Kidney (tissue), 22 donors: ENCODE measurements at places on chromosomes 1 and 21. TPM values are rescaled to one million over a fixed set of nuclear protein-coding genes. Genes with fewer than 3 reads are reported as not detected.

PLPPR4 gene
- total RNA-seq, result 0.09 TPM

RORC gene
- 19.1 TPM for total RNA-seq

KRTAP11-1 gene
- total RNA-seq, result not detected

FAM72C gene
- 0.38 TPM for total RNA-seq

TEDDM1 gene
- total RNA-seq, result not detected

TMEM201 gene
- 13.2 TPM for total RNA-seq

TRABD2B gene
- total RNA-seq, result 62.0 TPM

RAB42 gene
- 3.3 TPM for total RNA-seq

C1orf210 gene
- total RNA-seq, result 21.1 TPM

KCNK1 gene
- total RNA-seq, result 10.7 TPM

IL20 gene
- total RNA-seq, result not detected

DNA sequence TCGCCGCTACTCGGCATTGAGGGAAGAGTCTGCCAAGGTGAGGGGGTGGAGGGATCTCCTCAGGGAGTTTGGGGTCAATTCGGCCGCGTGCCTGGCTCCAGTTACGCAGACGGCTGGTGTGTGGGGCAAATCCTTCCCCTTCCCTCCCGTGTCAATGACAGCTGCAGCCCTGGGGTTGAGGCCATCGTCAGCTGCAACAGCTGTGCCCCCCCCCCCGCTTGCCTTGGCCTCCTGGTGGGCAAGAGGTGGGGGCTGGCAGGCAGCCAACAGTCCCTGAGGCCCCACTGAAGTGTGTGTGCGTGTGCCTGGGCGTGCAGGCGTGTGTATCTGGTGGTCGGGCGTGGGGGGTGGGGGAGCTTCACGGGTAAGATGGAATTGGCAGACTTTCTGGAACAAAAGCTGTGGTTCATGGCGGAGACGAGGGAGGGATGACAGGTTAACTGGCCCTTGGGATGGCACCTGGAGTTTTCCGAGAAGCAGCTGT lies 25.6 kb downstream of the PPFIA4 start:
- DNase-seq, result peak; percentile 50

DNA sequence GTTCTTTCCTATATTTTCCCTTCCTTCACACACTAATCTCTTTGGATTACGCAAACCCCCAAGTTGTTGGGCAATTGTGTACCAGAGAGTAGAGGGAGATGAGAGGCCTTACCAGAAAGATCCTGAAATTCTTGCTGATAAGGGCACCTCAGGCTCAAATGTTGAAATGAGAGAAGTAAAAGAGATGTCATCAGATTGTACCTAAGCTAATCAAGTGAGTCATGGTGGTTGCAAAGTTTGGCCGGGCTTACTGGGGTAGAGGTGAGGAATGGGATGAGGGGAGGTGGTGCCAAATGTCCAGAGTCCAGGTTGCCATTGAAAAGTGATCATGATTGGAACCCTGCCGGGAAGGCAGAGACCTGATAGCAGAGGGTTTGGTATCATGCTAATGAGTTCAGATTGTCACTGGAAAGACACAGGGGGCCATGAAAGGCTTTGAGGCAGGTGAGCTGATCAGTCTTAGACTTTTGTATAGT lies 43.1 kb downstream of the OPTC start:
- DNase-seq, result no peak

DNA sequence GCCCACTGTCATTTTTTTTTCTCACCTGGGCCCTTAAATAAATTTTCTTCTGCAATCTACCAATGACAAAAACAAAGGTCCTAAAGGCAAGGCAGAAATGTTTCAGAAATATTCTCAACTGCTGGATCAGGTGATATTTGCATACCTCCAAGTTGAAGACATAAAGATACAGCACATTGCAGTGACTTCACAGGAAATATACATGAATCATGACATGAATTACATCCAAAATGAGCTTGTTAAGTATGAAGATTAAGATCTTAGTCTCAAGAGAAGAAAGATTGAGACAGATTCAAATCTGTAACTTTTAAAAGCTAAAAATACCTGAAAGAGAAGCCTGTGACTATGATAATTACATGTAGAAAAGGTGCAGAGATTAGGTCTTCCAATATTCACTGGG lies 207.8 kb downstream of the SIPA1L2 start:
- no peak for DNase-seq

DNA sequence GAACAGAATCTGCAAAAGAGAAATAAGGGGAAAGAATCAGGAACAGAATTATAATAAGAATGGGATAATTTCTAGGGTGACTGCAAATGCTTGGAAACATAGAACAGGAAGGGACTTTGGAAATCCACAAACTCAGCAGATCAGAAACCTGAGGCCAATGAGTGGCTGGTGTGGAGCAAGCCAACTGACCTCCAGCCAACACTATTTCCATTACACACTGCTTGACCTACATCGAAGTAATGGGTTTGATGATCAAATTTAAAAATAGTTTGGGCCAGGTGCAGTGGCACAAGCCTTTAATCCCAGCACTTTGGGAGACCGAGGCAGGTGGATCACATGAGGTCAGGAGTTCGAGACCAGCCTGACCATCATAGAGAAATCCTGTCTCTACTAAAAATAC lies 284.9 kb downstream of the GRIK1 start:
- no peak for DNase-seq

DNA sequence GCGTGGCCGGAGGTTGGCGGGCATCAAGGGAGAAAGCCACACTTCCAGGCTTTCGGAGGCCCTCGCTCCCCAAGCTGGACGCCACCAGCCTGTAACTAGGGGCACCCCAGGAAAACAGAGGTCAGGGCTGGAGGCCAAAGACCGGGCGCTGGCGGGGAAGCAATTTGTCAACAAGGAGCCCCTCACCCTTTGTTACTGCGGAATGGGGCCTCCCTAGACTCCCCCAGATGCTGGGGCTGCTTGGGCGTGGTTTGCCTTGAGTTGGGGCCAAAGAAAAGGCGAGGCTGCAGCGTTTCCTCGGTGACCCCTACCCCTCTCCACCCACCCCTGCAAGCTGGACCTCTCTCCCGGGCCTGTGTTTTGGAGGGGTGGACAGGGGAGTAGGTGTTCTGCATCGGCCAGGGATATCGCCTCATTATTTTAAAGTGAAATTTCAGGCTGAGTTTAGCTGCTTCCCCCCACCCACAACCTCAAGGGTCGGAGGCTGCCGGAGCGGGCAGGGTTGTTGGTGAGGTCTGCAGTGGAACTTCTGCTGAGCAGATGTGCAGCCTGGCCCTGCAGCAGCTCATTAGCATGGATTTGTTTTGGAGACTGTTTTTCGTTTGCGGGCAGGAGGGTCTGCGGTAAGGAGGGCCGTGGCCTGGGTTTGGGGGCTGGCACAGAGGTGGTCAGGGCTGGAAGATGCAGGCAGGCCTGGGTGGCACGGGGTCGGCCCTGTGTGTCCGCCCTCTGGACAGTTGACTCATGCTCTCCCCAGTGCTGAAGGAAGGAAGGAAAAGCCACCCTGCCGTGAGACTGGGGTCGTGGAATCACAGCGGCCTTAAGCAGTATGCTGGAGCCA lies 1.5 kb downstream of the NBL1 start:
- peak; percentile 52 for DNase-seq

GRCh38 chr1:238916828-238917227 lies 469.5 kb upstream of the CHRM3 start:
- no peak for DNase-seq

DNA sequence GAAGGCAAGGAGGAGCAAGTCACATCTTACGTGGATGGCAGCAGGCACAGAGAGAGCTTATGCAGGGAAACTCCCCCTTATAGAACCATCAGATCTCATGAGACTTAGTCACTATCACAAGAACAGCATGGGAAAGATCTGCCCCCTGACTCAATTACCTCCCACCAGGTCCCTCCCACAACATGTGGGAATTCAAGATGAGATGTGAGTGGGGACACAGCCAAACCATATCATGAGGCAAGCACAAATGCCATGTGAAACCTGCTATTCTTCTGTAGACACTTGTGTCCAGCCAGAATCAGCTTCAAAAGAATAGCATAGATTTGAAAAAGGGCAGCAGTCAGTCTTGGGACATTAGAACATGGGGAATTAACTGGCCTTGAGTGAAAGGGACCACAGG lies 32.2 kb upstream of the UBE2U start:
- no peak for DNase-seq

- DNase-seq, result no peak
These were observed 94.4 kb downstream of the ITPKB start for GRCh38 chr1:226644541-226645176.

GRCh38 chr1:68889471-68889870 lies 392.6 kb upstream of the DEPDC1 start:
- DNase-seq, result no peak

GRCh38 chr21:43930074-43930847 lies 65.2 kb downstream of the AGPAT3 start:
- no peak for DNase-seq

DNA sequence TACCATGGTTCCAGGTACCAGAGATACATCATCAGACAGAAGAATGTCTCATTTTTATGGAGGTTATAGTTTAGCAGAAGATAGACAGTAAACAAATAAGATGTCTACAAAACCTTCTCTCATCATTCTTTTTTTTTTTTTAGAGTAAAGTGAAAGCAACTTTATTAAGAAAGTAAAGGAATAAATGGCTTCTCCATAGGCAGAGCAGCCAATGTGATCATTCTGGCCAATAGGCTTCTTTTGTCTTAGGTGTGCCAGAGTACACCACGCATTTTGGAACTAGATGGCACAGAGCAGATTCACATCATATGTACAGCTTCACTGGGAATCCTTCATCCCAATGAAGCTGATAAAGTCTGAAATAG lies 428.2 kb downstream of the SMYD3 start:
- DNase-seq, result no peak

GRCh38 chr21:38780879-38781278 lies 24.9 kb upstream of the ETS2 start:
- no peak for DNase-seq

- DNase-seq, result no peak
These were observed 39.5 kb downstream of the CTNNBIP1 start for GRCh38 chr1:9870572-9870971.

GRCh38 chr1:54309631-54310366 lies 96.4 kb downstream of the SSBP3 start:
- no peak for DNase-seq

GRCh38 chr1:114718661-114719423 lies 2.3 kb upstream of the NRAS start:
- DNase-seq, result no peak

DNA sequence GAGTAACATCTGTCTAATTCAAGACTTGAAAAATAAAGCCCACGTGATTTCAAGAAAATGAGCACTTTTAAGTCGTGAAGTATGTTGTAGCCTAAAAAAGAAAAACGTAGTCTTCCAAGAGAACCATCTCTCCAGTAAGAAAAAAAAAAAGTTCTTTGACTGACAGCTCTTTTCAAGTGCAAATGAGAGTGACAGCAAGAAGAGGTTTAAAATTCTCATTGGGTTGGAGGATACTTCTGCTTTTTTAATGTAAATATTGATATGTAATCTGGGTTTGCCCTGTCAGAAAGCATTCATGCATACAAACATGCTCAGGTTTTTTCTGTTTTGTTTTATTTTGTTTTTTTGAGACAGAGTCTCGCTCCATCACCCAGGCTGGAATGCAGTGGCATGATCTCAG lies 32.3 kb upstream of the PRDM2 start:
- no peak for DNase-seq

GRCh38 chr1:116762781-116763115 lies 8.5 kb downstream of the CD2 start:
- DNase-seq, result no peak

GRCh38 chr1:22450351-22451021 lies 1.2 kb upstream of the ZBTB40 start:
- no peak for DNase-seq

DNA sequence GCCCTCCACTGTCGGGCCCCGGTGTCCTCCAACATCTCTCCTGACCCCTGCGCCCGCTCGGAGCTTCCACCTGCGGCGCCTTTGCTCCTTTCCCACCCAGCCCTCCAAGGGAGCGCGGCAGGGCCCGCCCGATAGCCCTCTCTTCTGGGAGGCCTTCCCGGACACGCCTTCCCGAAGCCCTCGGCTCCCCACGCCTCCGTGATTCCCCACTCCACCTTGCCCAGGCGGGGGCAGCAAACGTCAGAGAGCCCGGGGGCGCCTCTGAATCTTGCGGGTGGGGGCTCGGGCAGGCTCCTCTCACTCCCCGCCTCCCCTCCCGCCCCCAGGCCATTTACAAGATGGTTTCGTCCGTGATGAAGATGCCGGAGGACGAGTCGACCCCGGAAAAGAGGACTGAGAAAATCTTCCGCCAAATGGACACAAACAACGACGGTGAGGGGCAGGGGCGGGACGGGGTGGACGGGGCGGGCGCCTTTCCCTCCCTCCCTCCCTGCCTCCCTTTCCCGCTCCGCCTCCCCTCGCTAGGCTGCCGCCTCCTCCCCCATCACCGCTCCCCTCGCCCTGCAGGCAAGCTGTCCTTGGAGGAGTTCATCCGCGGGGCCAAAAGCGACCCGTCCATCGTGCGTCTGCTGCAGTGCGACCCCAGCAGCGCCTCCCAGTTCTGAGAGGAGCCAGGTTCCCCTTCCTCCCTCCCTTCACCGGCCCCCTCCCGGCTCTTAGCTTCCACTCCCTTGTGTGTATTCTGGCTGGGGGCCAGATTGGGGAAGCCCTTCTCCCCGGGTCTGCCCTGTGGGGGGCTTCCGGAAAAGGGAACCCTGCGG lies 7.1 kb downstream of the HPCA start:
- DNase-seq, result peak; percentile 70

- DNase-seq, result no peak
These were observed 29.2 kb downstream of the MAPKAPK2 start for GRCh38 chr1:206713910-206714312.

DNA sequence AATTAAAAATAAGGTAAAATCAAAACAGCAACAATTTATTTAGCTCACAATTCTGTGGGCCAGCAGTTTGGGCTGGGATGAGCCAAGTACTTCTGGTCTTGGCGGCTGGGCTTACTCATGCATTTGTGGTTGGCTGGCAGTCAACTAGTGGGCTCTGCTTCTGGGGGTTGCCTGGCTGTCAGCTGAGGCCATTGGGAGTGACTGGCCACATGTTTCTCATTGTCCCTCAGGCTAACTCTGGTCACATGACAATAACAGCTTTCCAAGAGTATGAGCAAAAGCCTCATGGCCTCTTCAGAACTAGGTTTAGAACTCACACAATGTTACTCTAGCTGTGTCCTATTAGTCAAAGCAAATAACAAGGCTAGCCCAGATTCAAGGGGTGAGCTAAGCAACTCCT lies 15.6 kb upstream of the CHIA start:
- DNase-seq, result no peak

DNA sequence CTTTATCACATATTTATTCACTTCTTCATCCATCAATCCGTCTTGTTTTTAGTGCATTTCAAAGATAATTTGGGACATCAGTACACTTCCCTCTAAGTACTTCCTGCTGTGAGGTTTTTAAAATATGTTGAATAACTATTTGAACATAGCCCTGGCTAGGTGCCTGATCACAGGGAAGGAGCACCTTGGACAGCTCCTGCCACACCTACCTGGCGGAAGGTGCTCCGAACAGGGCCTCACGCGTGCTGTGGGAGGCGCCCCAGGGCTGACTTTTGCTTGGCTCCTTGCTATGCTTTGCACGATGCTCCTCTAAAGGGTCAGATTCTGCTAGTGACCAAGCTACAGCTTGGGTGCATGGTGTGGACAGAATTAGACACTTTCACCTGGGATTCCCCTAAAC lies 4.9 kb upstream of the ATXN7L2 start:
- DNase-seq, result no peak

GRCh38 chr21:37458669-37459276 lies 92.2 kb downstream of the DYRK1A start:
- peak; percentile 63 for DNase-seq
